NCI-H1436 (cell line): ENCODE measurements at places on chromosomes 4 and X.
A peak's percentile ranks its signal among the peaks of the same experiment; 100 is the strongest.

- no peak for DNase-seq
Measured at GRCh38 chr4:110614173-110614963, 8.5 kb downstream of the PITX2 start.

GRCh38 chr4:106803083-106803482 lies 233.0 kb downstream of the DKK2 start:
- DNase-seq: no peak

DNA sequence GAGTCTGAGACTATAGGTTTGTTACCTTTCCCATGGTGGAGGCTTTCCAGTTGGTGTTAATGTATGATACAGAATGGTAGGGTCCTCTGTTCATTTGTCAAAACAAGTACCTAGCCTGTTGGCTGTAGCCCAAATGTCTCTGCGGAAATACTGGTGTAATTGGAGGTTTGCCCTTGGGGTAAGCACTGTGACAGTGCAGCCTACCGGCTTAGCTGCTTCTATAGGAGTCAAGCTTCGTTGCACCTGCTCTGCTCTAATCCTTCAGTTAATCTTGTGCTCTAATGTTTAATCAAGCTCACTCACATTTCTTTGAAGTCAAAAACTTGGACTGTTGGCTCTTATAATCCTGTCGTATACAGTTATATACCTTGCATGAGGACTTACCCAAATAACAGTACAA lies 203.4 kb downstream of the CCNG2 start:
- DNase-seq: peak; percentile 62

- DNase-seq: no peak
Measured at GRCh38 chrX:77788050-77788449, 2.0 kb upstream of the ATRX start.

- DNase-seq: no peak
Measured at GRCh38 chrX:143754183-143754582, 33.6 kb upstream of the SPANXN2 start.

GRCh38 chrX:153539171-153539978 lies 21.9 kb downstream of the ATP2B3 start:
- DNase-seq: peak; percentile 62

DNA sequence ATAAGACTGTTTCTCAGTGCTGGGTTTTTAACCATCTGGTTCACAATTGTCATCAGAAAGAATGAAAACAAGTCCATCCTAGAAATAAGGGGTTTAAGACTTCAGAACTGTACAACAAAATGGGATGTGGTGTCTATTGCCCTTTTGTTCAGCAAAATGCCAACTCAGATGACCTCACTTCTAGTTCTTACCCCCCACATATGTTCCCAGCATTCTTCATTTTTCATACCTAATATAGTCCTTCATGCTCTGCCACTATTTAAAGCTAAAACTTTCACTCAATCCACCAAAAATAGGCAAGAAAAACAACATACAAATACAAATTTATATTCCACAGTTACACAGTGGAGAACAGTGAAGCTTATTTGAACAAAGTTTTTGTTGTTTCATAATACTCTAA lies 111.4 kb downstream of the SORBS2 start:
- no peak for DNase-seq

GRCh38 chr4:147773261-147774184 lies 41.6 kb downstream of the ARHGAP10 start:
- no peak for DNase-seq

GRCh38 chr4:1451106-1451751 lies 45.0 kb upstream of the NKX1-1 start:
- no peak for DNase-seq

DNA sequence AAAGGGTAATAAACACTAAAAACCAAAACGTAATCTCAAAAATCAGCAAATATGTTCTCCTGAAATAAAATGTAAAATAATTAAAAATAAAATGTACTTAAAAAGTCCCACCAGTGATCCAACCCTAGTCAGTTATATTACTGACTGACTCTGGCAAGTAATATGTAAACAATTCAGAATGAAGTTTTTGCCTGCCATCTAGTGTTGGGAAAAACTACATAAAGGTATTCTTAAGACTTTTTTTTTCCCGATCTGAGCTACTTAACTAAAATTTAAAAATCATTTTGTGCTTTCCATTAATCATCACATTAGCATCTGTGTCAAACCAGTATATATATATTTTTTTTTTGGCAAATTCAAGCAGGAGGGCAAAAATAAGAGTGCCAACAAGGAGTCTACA lies 24.0 kb downstream of the RCHY1 start:
- DNase-seq: no peak

DNA sequence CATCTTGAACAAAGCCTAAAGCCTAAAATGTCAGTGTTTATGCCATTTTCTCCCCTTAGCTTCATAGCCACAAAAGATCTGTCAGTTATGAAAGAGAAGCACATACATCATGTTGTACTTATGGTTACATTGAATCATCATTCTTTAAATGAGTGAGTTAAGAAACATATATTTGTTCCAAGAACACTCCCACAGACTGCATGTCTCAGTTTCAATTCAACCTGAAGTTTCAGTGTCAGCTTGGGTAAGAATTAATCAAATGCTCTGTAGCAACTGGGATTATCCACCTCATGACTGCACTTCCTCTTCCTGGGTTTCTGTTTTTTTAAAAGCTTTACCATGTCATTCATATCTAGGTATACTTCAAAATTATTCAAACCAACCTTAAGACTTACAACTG lies 3.9 kb upstream of the TMPRSS11B start:
- DNase-seq: no peak
